ENCODE measurements at places on chromosomes 12 and 14.

DNA sequence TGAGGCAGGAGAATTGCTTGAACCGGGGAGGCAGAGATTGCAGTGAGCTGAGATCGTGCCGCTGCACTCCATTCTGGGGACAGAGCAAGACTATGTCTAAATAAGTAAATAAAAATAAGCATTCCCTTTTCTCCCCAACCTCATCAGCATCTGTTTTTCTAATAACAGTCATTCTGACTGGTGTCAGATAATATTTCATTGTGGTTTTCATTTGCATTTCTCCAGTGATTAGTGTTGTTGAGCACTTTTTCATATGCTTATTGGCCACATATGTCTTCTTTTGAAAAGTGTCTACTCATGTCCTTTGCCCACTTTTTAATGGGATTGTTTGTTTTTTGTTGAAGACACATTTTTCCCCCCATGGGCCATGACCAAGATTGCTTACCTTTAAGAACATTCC is 243.2 kb downstream of the ADAMTS20 start:
- no peak for DNase-seq

- DNase-seq: no peak
These were observed 20.8 kb downstream of the SH2B3 start for GRCh38 chr12:111426344-111427185.

DNA sequence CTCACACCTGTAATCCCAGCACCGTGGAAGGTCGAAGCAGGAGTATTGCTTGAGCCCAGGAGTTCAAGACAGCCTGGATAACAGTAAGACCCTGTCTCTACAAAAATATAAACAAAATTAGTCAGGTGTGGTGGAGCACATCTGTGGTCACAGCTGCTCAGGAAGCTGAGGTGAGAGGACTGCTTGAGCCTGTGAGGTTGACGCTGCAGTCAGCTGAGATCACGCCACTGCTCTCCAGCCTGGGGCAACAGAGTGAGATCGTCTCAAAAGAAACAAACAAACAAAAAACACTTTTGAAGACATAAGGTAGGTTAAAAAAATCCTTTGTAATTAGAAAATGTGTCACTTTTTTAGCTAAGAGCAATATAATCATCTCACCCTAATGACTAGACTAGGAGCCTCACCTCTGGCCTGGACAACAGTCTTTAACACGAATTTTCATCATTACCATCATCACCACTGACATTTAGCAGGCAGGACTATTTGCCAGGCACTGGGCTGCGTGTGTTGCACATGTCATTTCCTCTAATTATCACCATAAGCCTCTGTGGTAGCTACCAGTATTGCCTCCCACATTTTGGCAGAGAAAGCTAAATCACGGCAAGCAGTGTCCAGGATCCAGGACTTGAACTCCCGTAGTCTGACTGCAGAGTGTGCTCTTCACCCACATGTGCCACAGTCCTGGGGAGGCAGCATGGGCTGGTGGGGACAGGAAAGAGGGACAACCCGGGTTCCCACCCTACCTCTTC is 4.6 kb upstream of the SYCP3 start:
- peak; percentile 59 for DNase-seq

- DNase-seq: no peak
These were observed 33.8 kb upstream of the BCL2L14 start for GRCh38 chr12:12036901-12037300.

GRCh38 chr12:127051139-127051538 is 1215.8 kb upstream of the TMEM132C start:
- DNase-seq: no peak

GRCh38 chr14:89158701-89159100 is 258.3 kb downstream of the FOXN3 start:
- no peak for DNase-seq

- DNase-seq: no peak
These were observed 129.5 kb downstream of the EXOC5 start for GRCh38 chr14:57139173-57139572.

DNA sequence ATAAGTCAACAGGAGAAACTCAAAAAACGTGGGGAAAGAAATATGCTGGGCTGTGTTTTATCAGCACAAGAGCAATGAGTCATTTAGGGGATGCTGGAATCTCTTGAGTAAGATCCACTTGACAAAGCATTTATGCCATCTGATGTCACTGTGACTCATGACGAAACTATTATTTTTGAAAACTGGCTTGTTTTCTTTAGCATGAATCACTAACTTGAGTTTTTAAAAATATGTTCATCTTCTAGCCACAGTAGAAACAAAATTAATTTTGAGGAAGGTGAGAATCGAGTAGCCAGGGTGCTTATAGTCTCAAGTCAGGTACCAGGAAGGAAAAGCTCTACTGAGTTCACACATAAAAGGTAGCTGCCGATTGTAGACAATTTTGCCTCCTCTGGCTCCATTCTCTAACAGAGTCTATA is 456.2 kb upstream of the MGAT4C start:
- no peak for DNase-seq

GRCh38 chr12:56954057-56954957 is 3.1 kb downstream of the RDH16 start:
- no peak for DNase-seq

DNA sequence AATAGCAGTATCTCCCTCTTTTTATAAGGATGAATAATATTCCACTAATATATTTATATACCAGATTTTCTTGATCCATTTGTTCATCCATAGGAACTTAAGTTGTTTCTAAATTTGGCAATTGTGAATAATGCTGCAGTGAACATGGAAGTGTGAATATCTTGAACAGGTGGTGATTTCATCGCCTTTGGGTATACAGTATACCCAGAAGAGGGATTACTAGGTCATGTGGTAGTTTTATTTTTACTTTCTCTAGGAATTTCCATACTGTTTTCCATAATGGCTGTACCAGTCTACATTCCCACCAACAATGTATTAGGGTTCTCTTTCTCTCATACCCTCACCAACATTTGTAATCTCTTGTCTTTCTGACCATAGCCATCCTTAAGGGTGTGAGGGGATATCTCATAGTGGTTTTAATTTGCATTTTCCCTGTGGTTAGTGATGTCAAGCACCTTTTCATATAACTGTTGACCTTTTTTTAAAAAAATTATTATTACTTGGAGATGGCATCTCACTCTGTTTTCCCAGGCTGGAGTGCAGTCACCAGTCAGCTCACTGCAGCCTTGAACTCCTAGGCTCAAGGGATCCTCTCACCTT is 20.5 kb downstream of the PPHLN1 start:
- DNase-seq: no peak

GRCh38 chr12:77204083-77204482 is 138.7 kb upstream of the E2F7 start:
- peak; percentile 48 for DNase-seq

- no peak for DNase-seq
These were observed 953 bp downstream of the MAPK1IP1L start for GRCh38 chr14:55052269-55052930.

DNA sequence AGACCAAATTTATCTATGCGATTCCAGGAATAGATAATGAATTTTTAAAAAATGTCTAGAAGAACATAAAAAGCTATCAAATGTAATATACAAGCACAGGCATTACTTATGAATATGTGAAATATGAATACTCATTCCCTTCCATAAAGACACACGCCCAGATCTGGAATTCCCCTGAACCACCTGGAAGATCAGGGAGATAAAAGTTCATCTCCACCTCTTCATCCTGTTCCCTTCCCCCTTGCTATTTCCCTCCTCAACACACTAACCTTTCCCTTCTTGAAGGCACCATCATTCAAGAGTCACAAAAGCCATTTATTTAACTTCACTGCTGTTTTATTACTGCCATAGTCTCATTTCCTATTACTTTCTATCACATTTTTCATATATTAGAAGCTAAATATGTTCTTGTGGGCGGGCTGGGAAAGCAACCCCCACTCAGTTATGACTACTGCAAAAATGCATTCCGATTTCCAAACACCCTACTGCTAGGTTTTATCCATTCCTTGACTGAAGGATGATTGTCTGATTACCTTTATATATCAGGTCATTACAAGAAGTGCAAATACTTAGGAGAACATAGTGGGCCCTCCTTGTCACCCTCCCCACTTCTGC is 16.1 kb downstream of the FGD6 start:
- DNase-seq: no peak

- no peak for DNase-seq
These were observed 69.9 kb downstream of the PAH start for GRCh38 chr12:102847131-102847530.

GRCh38 chr12:120194226-120194533 is 335 bp downstream of the GCN1 start:
- DNase-seq: no peak

DNA sequence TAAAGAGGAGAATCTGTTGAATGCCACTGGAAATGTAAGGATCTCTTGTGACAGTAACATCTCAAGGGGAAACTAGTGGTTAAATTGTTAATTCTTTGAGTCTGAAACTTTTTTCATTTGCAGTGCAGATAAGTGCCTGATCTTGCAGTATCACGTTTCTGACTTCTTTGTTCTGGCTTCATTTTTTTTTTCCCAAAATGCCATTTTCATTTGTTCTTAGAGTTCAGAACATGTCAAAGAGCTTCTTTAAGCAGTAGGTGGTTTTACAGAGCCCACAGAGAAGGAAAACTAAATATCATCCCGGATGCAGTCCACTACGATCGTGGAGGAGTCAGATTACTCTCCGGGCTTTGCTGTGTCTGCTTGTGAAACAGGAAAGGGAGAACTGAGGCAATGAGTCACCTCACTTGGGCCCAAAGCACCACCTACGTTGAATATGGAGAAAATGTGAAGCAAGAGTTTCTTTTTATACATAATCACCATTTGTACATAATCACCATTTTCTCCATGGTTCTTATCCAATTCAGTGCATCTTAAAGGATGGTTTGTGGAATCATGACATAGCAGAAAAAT is 43.9 kb downstream of the HMGA2 start:
- peak; percentile 20 for DNase-seq

DNA sequence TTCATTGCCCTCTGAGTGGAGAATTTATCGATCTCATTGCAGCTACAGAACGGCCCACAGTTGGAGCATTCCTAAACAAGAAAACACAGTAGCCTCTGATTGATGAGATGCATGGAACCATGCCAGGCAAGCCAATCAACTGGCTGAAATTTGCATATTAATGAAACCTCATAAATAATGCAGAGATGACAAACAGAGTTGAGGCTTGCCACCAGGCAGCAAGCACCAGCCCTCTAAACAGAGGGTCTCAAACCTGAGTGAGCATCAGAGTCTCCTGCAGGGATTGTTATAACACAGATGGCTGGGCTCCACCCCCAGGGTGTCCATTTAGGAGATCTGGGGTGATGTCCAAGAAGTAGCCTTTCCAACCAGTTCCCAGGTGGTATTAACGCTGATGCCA is 60.9 kb upstream of the CMKLR1 start:
- DNase-seq: no peak

DNA sequence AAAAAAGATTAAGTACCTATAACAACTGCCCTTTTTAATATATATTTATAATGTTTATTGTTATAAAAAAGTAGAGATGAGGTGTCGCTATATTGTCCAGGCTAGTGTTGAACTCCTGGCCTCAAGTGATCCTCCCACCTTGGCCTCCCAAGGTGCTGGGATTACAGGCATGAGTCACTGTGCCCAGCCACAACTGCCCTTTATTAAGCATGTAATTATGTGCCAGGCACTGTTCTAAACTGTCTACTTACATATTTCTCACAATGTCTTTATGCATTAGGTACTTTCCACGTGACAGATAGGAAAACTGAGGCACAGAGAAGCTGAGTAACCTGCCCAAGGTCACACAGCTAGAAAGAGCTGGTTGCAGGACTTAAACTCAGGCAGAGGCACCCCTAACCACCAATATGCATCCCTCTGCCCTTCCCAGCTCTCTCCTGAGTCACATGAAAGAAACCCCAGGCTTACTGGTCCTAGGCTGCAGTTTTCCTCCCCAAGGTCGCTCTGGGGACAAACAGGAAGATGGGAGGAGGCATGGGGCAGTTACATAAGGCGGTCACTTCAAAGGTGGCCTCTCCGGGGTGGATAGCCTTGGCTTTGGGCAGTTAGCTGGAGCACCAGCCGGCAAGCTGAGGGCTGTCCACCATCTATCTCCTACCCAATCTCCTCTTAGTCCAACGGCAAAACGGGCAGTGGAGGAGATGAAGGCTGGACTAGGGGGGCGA is 54.6 kb upstream of the TBX3 start:
- DNase-seq: no peak

DNA sequence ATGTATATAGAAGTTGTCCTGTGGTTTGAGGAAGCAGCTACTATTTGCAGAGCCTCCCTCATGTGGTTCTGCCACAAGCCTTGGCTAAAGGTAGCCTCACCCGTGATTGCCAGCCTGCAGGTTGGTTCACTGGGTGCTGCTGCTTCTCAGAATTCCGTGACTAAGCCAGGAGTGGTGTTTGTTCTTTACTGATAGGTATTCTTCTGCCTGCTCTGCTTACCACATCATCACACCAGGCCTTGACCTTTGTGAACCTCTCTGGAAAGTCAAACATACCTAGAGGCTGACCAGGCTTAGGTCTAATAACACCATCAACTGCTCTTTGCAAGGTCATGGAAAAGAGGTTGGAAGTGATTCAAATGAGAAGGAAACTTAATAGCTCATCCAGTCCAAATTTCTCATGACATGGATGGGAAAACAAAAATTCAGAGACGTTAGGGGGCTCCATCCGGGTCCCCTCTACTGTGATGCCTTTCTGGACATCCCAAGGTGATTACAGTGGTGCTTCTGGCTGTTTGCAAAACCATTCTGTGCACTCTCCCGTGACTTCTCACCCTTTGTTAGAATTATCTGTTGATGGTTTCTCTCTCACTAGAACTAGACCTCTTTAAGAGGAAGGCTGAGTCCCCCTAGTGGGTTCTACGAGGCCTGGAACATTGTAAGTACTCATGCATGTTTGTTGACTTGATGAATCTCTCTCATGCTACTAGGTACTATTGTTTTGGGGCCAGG is 8.5 kb upstream of the SOCS2 start:
- peak; percentile 83 for DNase-seq

DNA sequence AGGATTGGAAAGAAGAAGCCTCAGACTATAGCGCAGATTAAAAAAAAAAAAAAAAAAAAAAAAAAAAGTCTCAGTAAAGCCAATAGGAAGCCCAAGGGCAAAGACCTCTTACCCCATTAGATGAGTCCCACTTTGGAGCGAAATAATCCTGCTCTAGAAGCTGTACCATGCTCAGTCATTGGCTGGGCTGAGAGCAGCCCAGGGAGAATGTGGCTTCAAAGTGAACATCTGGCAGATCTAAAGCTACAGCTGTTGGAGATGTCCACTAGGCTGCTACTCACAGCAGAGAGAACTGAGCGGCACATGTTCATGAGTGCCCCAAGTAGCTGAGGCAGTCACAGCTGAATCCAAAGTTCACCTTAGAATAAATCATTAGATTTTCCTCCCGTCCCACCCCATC is 560.9 kb downstream of the MED13L start:
- DNase-seq: no peak

DNA sequence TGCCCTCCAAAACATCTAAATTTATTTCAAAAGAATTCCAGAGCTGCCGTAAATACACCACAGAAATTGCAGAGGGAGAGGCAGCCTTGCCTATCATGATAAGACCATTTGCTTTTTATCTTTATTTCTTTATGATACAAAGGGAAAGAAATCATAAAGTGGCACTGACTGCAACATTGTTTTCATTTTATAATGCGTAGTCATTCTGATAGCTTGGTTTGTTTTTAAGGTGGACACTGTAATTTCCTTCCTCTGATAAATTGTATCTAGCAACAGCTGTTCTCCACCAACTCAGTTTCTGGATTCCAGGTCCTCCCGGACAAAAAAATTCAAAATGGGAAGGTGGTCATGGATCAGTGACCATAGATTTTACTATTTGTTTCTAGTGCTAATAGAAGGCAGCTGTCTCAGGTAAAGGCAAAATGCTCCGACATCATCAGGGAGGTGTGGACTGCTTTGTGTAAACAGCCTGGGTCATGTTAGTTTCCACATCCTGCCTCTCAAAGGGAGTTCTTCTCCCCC is 623 bp upstream of the TSPAN8 start:
- DNase-seq: no peak
